ENCODE measurements at places on chromosomes 5 and 9. TPM values are rescaled to one million over a fixed set of nuclear protein-coding genes. Genes with fewer than 3 reads are reported as not detected.

DNA sequence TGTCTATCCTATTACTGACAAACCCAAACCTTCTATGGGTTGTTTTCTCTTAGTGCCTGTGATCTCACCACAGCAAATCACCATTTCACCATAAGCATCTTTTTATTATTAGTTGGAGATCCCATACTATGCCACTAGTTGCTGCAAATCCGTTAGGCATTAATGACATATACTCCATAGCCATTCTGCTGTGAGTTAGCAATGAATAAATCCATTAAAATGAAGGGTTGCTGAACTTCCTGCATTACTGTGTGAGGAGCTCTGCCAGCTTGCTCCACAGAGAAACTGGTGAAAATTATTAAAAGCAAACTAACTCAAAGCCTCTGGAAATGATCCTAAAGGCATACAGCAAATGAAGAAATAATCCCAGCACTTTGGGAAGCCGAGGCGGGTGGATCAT, 102.0 kb downstream of the CFAP95 start:
- DNase-seq = peak; percentile 56

The KLHL3 gene
- 0.51 TPM for total RNA-seq

DNA sequence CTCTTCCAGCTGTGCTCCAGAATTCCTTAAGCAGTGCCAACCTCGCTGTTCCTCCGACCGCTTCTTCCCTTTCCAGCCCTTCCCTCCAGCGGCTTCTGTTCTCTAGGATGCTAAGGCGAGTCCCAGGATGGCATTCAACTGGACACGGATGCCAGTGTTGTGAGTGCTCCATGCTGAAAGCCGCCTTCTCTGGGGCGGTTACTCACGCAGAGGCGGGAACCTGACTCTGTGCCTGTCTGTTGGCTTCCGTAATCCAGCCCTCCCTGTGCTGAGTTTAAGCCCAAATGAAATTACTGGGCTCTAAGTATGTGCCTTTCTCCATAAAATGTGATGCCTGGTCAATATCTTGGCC, 20.2 kb downstream of the COL5A1 start:
- DNase-seq = peak; percentile 98

The FRMPD1 gene
- not detected for total RNA-seq

- no peak for DNase-seq
Measured at GRCh38 chr9:137306850-137307254, 4.8 kb upstream of the NRARP start.

The NUTM2F gene
- not detected for total RNA-seq

GRCh38 chr9:85723215-85723614, 18.5 kb downstream of the AGTPBP1 start:
- DNase-seq = no peak

GRCh38 chr5:32083981-32084430, 90.1 kb downstream of the GOLPH3 start:
- no peak for DNase-seq

- DNase-seq = no peak
Measured at GRCh38 chr9:106326493-106326892, 536.5 kb upstream of the ZNF462 start.
